CD8-positive, alpha-beta memory T cell (primary cell): ENCODE measurements at places on chromosomes 2 and 18. TPM values are rescaled to one million over a fixed set of nuclear protein-coding genes. Genes with fewer than 3 reads are reported as not detected.

DNA sequence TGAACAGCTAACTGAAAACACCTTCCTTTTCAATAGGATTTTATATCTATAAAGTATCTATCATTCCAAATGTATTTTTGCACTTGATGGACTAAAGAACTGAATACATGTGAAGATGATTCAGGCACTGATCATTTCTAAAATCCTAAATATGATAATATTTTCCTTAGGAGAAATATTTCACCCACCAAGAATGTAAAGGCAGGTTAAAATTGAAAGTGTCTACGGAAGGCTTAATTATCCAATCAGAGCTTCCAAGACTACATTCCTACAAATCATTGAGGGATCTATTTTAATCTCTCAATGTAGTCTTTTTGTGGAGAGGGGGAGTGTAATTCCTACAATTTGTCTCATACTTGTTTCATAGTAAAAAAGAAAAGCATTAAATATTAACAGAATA, 3.6 kb downstream of the GALNT3 start:
- DNase-seq = no peak

- no peak for DNase-seq
These were observed 17.0 kb downstream of the CYP27A1 start for GRCh38 chr2:218798767-218799504.

DTNA gene
- total RNA-seq = not detected

MAPK4 gene
- total RNA-seq = not detected
